AG08395 (cell line): ENCODE measurements at places on chromosomes 6 and 20.

GRCh38 chr6:153437193-153437592, 306.1 kb upstream of the RGS17 start:
- DNase-seq, result no peak

- DNase-seq, result peak; percentile 2
These were observed 18.8 kb upstream of the RCAN2 start for GRCh38 chr6:46509981-46510510.

DNA sequence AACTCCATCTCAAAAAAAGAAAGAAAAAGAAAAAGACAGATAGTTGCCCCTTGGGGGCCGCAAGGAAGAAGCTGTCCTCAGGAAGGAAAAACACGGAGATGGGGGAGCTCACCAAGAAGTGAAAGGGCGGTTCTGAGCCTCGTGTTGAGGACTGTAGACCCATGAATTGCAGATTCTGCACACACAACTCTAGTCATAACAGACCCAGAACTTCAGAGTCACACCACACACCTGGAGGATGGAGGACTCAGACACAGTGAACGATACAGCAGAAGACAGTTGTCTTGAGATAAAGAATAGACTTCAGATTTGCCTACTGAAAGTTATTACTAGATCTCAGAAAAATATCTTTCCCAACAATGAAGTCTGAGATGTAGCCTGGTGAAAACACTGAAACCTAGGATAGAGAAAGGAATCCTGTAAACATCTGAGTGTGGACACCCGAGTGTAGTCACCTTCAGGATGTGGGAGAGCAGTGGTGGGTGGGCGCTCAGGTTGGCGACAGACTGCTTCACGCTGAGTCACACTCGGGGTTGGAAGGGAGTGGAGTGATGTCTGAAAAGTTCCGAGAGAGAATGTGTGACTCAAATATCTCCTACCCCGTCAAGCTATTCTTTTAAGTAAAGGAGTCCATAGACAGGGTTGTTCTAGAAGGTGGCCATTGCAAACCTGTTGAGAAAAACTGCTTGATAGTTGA, 88.1 kb downstream of the MAP3K4 start:
- DNase-seq, result peak; percentile 63

DNA sequence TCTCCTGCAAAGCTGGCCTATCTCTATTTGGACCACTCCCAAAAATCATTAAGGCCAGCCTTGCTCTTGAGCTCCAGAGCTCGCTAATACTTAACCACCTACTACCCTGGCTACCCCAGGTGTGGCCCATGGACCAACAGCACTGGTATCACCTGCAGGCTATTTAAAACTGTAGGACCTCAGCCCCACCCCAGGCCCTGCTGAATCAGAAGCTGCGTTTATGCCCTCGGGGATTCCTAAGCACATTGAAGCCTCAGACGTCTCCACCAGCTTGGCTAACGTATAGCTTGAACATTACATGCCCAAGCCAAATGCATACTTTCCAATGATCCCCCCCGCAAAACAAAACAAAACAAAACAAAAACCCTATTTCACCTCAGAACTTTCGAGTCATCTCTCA, 19.7 kb upstream of the SPAG4 start:
- no peak for DNase-seq

GRCh38 chr6:38676974-38677544, 25.9 kb downstream of the GLO1 start:
- no peak for DNase-seq

DNA sequence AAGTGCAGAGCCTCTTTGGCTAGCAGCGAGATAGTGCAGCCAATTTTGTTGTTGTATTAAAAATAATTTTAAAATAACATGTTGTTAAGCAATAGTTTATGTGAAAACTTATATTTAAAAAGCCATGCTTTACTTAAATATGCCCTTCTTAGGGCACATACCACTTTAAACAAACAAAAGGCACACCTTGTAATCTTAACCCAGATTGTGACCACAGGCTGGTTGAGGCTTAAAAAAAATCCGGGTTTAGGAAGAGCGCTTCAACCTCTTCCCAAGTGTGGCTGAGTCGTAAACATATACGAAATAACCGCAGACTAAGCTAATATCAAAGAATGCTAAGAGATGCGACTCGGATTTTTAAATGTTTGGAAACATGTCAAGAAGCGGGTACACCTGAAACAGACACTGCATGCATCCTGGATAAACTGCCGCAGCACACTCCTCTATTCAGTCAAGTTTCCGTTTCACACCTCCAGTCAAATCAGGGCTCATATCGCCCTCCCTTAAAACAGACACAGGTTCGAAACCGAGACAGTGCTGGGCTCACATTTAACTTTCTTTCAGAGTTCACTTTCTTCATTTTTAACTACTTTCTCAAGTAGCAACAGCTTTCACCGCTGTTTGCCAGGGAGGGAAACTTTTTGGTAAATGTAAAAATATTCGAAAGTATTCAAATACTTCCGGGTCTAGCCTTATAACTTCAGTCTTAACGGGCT, 1.5 kb downstream of the DEK start:
- no peak for DNase-seq

DNA sequence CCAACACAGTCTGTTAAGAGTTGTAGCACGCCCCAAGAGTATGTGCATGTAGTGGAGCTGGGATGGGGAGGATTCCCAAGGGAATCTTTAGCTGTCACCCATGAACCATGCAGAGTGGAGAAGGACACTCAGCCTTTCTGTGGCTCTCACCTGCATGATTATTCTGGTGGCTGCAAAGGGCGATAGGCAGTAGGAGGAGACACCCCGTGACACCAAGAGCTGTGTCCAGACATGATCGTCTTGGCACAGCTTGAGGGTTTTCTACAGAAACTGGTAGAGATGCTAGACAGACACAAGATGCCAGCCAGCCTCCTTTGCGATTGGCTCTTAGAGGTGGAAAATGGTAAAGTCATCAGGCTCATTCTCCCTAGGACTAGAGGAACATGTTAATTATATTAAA, 3.1 kb upstream of the CSE1L start:
- no peak for DNase-seq

DNA sequence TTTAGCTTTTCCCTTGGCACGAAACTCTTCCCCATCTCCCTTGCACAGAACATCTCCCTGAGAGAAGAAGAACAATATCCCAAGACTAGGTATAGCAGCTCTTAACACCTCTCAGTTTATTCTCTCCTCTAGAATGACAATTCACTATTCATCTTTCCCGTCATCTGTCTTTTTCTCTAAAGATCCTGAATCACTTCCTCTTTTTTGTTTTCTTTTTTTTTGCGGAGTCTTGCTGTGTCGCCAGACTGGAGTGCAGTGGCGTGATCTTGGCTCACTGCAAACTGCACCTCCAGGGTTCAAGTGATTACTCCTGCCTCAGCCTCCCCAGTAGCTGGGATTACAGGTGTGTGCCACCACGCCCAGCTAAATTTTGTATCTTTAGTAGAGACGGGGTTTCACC, 574.4 kb upstream of the MAP3K7 start:
- DNase-seq, result no peak

DNA sequence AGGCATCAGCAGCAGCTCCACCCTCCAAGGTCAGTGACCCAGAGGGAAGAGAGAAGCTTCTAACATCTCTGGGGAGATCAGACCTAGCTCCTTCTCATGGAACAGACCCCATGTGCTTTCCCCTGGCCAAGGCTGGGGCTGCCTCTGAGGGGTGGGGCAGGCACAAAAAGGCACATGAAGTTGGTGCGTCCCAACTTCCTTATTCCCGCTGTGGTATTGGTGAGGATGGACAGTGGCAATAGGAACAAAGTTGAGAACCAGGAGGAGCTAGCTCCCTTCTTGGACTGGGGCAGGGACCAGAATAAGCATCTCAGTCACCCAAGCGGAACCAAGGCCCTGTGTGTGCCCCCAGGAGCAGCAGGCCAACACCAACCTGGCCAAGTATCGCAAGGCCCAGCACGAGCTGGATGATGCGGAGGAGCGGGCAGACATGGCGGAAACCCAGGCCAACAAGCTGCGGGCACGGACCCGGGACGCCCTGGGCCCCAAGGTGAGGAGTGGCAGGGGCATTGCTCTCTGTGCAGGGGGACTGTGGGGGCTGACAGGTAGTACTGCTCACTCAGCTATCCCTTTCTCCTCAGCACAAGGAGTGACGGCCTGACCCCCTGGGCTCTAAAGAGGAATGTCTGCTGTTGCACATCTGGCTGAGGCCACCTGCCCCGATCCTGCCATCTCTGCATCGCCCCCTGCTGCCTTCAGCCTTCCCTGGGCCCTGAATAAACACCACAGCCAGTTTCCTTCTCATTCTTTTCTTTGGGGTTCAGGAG, 46.1 kb downstream of the MYH7B start:
- no peak for DNase-seq

DNA sequence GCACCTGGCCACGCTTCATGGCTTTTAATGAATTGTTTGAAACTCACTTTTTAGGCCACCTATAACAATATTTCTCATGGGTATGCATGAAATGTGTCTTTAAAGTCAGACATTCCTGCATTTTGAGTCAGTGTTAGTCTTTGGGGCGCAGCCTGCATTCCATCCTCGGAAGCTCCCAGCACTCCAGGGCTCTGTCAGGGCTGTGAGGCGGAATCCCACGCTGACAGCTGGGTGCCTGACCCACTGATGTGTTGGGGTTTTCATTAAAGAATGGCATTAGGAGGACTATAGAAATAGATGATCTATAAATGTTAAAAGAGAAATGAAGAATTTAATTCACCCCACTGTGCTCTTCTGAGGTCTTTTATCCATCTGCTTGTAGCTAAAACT, 16.2 kb upstream of the CLDN20 start:
- peak; percentile 67 for DNase-seq

- DNase-seq, result no peak
These were observed 171.4 kb upstream of the QKI start for GRCh38 chr6:163243083-163243482.

DNA sequence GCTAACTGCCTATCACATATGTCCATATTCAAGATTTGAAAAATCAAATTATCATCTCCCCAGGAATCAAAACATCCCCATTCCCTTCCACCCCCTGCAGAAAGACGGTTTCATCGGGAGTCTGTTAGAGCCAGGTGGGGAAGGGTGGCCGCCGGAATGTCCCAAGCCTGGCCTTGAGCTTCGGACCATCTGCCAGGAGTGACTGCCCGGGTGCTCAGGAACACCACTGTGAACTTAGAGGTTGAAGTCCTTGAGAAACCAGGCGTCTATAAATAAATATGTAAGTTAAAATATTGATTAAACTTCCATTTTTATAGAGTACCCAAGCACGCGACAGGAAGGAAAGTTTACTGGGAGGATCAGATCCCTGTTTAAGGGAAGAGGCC, 250.8 kb downstream of the DLL1 start:
- no peak for DNase-seq

- no peak for DNase-seq
These were observed 460.9 kb upstream of the SULF2 start for GRCh38 chr20:48246061-48246790.

GRCh38 chr6:128723667-128724066, 159.3 kb upstream of the LAMA2 start:
- DNase-seq, result no peak

- no peak for DNase-seq
These were observed 174.3 kb downstream of the PDE10A start for GRCh38 chr6:165488624-165489295.

DNA sequence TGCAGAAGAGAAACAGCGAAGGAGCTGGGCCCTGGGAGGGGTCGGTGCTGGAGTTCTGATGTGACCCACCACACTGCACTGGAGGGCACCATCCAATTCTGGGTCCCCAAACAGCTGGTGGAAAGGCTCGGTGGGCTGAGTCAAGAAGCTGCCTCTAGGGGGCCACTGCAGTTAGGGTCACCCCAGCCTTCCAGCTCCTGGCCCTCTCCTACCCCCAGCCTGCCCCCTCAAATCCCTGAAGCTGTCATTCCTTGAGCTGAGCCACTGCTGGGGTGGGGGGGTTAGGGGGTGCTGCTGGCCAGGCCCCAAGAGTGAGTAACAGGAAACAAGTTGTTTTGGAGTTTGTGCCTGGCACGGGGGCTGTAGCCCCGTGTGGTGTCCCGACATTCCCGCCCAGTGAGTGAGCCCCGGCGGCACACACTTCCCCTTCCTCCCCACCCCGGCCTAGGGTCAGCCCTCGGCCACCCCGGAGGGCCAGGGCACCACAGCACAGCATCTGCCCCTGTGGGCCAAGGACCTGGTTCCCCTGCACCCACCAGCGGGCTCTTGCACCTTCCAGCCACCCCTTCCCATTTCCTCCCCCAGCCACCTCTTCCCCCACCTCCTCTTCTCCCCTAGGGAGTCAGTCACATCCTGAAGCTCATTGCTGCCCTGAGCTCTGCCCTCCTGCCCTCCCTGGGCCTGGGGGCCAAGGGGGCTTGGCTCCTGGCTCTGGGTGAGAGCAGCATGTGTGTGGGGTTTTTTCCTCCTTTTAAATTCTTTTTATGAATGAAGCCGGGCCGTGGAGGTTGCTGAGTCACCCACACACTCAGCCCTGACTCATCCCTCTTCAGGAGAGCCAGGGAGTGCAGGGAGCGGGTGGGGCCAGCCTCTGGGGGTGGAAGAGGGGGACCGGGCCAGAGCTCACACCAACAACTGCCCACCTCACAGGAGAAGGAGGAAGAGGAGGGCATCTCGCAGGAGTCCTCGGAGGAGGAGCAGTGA, 4.6 kb downstream of the SMIM29 start:
- peak; percentile 94 for DNase-seq

DNA sequence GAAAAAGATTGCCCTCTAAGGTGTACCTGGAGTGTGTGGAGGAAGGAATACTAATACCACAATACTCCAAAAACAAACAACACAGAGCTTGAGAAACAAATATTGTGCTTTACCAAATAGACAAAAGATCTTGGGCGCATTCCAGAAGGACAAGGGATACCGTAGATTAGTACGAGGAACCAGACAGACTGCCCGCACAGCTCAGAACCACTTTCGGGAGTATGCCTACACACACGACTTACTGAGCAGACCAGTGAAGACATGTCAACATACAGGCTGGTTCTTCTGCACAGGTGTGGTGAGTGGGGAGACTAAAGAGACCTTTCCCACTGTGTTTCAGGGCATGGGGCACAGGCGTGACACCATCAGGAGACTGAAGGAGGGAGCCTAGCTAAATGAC, 15.8 kb upstream of the FOXQ1 start:
- DNase-seq, result no peak

- DNase-seq, result no peak
These were observed 403.8 kb downstream of the ADGRB3 start for GRCh38 chr6:69038841-69039240.

DNA sequence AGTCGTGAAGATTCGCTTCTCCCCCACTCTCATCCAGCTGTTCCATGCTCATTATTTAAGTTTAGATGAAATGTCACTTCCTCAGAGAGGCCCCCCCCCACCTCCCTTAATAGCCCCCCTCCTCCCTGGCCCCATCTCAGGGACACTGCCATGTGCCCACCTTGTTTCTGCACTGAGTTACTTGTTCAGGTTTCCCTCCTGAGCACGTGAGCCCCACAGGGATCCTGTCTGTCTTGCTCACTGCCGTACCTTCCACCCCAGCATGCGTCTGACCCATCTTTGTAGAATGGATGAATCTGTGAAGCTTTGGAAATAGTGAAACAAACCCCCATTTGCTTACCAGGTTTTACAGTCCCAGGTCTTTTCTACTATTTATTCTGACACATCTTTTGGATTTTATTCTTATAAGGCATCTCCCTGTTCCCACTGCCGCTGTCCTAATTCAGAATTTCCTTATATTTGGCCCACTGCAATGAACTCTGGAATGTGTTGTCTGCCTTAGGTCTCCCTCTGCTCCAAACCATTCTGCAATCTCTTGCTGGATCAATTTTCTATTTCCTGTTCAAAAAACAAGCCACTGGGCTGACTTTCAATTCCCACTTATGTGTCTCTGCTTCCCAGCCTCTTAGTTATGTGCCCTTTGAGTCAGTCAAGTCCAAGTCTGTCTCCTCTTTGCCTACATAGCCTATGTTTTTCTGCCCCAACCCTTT, 136.5 kb upstream of the ECI2 start:
- no peak for DNase-seq
